Bronchial epithelial cell (primary cell): ENCODE measurements at places on chromosomes 1 and 21. TPM values are rescaled to one million over a fixed set of nuclear protein-coding genes. Genes with fewer than 3 reads are reported as not detected.

Gene PRPF38A
- 6.6 and 8.7 TPM in 2 replicates for total RNA-seq

GRCh38 chr21:46253610-46254124 is 25.1 kb upstream of the LSS start:
- no peak for DNase-seq

DNA sequence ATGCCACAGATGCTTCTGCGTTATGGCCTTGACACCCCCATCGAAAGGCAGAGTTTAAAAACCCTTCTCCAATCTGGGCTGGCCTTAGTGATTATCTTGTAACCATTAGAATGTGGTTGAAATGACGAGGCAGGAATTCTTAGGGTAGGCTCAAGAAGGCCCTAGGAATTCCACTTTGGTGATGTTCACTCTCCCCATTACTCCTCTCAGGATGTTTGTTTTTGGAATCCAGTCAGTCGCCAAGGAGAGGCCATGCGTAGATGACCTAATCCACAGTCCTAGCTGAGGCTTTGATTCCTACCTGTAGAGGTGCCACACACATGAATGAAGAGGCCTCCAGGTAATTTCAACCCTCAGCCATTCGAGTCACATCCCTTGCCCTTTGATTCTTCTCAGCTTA is 318.2 kb downstream of the NEGR1 start:
- DNase-seq: no peak

Gene CD247
- not detected in 2 replicates for total RNA-seq

GRCh38 chr1:151058692-151059091 is 730 bp downstream of the CDC42SE1 start:
- DNase-seq: peak; percentile 84

GRCh38 chr1:48048980-48049379 is 51.8 kb upstream of the TRABD2B start:
- no peak for DNase-seq

DNA sequence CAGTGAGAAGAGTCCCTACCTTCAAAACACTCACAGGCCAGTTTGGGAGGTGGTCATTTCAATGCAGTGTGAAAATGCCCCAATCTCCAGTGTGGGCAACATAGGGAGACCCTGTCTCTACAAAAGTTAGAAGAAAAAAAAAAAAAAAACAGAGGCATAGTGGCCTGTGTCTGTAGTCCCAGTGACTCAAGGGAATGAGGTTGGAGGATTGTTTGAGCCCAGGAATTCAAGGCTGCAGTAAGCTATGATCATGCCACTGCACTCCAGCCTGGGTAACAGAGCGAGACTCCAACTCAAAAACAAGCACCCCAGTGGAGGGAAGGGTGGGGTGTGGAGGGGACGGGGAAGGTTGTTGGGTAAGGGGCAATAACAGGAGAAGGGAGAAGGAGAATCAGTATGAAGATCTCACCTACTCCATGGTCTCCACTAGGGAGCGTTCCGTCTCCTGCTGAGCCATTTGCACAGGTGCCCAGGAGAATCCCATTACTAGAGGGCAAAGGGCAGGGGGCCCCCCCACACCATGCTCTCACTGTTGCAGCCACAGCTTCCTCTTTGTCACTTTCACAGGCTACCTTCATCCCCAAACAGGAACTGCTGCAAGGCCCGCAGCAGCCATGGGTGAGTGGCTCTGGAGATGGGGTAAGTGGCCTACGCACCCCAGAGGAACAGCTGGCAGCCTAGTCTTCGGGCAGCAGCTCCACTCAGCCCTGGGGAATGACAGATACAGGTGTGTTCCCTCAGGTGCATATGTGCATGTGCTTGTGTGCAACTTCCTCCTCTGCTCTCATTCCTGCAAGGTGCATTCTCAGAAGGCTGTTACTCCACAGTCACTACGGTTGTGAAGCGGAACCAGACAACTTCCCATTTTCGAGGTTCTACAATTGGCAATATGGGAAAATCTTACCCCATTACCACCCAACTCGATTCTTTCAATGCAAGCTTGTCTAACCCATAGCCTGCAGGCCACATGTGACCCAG is 87.9 kb upstream of the LYST start:
- no peak for DNase-seq

- DNase-seq: no peak
These were observed 51.0 kb upstream of the OLFM3 start for GRCh38 chr1:102047724-102048123.

DNA sequence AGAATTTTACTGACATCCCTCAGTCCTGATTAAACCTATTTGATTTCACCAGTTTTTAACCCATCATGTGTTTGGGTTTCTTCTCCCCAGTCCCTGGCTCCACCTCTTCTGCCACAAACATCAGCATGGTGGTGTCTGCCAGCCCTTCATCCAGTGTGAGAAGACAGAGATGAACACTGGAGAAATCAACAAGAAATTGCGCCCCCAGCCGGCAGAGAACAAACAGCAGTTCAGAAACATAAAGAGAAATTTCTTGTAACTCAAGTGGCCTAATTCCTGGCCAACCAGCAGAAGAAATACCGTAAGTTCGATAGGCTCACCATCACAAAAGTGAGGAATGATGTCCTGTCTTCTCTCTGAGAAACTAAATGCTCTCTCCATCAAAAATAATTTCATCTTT is 18.3 kb downstream of the S100A11 start:
- no peak for DNase-seq

Gene S100A16
- 886 and 1,542 TPM in 2 replicates for total RNA-seq
